Stomach (tissue), 19 donors: ENCODE measurements at places on chromosomes 16 and 17. TPM values are rescaled to one million over a fixed set of nuclear protein-coding genes. Genes with fewer than 3 reads are reported as not detected.

DNA sequence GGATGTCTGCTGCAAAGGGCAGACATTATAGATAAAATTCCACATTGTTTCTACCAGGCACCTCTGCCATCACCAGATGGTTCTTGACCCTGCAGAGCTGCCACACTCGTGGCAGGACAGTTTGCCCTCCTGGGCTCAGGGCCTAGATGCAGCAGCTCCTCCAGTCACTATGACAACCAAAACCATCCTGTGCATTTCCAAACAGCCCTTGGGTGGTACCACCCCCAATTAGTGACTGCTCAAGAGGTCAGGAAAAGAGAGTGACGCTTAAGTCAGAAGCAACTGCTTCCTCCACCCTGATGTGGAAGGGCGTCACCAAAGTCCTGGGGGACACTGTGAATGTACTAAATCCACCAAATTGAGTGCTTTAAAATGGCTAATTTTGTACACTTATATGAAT lies 109.2 kb downstream of the C16orf95 start:
- no peak for DNase-seq
- H3K4me3 ChIP-seq = no peak overlapping the region
- no peak overlapping the region for H3K27ac ChIP-seq
- H3K27me3 ChIP-seq = no peaks in the 10 kb centered on the region

GRCh38 chr17:56697190-56697589 lies 103.7 kb downstream of the NOG start:
- no peak overlapping the region for H3K4me3 ChIP-seq
- DNase-seq = peak; percentile 55
- no peaks in the 10 kb centered on the region for H3K4me1 ChIP-seq
- no peaks in the 10 kb centered on the region for H3K36me3 ChIP-seq

DNA sequence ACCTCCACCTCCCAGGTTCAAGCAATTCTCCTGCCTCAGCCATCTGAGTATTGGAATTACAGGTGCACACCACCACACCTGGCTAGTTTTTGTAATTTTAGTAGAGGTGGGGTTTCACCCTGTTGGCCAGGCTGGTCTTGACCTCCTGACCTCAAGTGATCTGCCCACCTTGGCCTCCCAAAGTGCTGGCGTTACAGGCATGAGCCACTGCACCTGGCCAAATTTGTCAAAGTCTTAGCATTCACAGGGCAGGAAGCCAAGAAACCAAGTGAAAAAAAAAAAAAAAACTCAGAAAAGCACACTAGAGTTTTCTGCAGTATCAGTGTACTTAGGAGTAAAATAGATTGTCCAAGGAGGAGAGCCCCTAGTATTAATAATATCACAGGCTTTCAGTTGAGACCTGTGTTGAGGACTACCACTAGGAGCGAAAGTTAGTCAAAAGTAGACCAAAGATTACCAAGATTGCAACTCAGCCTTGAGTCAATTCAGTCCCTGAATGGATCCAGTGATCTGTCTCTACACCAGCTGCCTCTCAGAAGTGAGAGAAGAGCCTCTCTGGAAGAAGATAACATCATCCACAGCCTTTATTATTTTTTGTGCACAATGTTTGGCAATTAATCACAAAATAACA lies 159.7 kb downstream of the CEP112 start:
- DNase-seq = no peak
- H3K36me3 ChIP-seq = no peaks in the 10 kb centered on the region
- no peaks in the 10 kb centered on the region for H3K4me1 ChIP-seq
- H3K27me3 ChIP-seq = no peaks in the 10 kb centered on the region
- no peak overlapping the region for H3K4me3 ChIP-seq

- no peak overlapping the region for H3K4me3 ChIP-seq
- no peak for DNase-seq
- H3K27me3 ChIP-seq = no peaks in the 10 kb centered on the region
These were observed 164.5 kb downstream of the NTN1 start for GRCh38 chr17:9185688-9186284.

Gene MIF4GD
- 7.7 TPM for total RNA-seq
